ENCODE measurements at places on chromosomes 5 and 9.

- no peak for DNase-seq
Measured at GRCh38 chr5:175674731-175675346, 17.0 kb downstream of the HRH2 start.

GRCh38 chr9:38249049-38249448 is 143.5 kb upstream of the ALDH1B1 start:
- no peak for DNase-seq

DNA sequence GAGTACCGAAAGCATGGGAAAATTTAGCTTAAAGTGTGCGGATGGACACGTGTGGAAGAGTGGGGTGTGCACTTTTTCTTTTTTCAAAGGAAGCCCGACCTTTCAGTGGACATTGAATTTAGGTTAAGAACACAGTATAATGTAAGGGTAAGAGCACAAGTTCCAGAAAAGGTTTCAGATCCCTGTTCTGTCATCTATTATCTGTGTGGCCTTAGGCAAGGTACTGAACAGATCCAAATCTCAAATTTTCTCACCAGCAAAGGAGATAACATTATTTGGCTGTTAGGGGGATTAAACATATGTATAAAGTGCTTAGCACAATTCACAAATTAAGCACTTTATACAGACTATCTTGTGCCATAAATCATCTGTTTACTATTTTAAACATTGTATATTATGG is 441.0 kb downstream of the SPOCK1 start:
- no peak for DNase-seq

- no peak for DNase-seq
Measured at GRCh38 chr5:40616781-40617180, 62.9 kb upstream of the PTGER4 start.

- DNase-seq, result no peak
Measured at GRCh38 chr5:172699999-172700364, 58.9 kb downstream of the NEURL1B start.

- DNase-seq, result no peak
Measured at GRCh38 chr9:128713941-128714573, 9.9 kb downstream of the ZDHHC12 start.

- DNase-seq, result no peak
Measured at GRCh38 chr9:121503444-121503843, 3.8 kb upstream of the GGTA1 start.

- no peak for DNase-seq
Measured at GRCh38 chr9:12633016-12633765, 60.0 kb upstream of the TYRP1 start.

- peak; percentile 84 for DNase-seq
Measured at GRCh38 chr9:136483589-136484152, 831 bp upstream of the SEC16A start.

GRCh38 chr5:142283304-142283703 is 41.5 kb downstream of the SPRY4 start:
- no peak for DNase-seq

- peak; percentile 13 for DNase-seq
Measured at GRCh38 chr9:112925058-112925641, 34.5 kb upstream of the SLC46A2 start.

GRCh38 chr9:31032206-31032605 is 1352.2 kb upstream of the ACO1 start:
- no peak for DNase-seq

- peak; percentile 8 for DNase-seq
Measured at GRCh38 chr5:95035891-95036685, 248.8 kb downstream of the MCTP1 start.

DNA sequence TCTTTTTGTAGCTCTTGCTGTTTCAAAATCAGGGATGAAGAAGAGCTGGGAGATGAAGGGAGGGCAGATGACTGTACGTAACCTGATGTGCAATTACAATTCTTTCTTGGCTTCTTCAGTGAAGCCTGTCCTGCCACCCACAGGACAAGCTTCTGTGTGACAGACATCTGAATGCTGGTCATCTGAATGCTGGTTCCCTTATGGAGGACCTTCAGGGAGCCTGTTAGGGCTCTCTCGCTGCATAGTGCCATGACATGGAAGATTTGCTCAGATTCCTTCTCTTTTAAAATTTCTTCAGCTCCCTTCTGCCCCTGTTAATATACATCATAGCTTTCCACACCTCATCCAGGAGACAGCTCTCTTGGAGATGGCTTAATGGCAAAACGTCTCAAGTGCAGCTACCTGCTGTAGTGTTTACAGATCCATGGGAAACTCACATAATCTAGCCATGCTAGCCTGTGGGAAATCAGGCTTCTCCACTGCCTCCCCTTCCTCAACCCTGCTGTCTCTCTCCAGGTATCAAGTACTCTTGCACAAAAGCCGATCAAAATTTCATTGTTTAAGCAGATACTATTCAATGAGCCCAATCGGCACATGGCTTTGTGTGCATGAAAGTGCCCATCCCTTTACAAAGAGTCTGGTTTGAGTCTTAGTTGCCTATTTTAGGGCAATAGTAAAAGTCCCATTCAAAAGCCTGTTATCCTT is 134.6 kb downstream of the RAB3C start:
- DNase-seq, result no peak
